Renal pelvis (tissue), 12 donors: ENCODE measurements at places on chromosomes 7 and 10. TPM values are rescaled to one million over a fixed set of nuclear protein-coding genes. Genes with fewer than 3 reads are reported as not detected.

SORCS3 gene
- polyA plus RNA-seq = 3.5 TPM

TEX47 gene
- polyA plus RNA-seq = not detected

PNLIPRP2 gene
- not detected for polyA plus RNA-seq

NSMCE4A gene
- 83.5 TPM for polyA plus RNA-seq

PLEKHS1 gene
- polyA plus RNA-seq = 0.09 TPM

SLC13A4 gene
- 2.0 TPM for polyA plus RNA-seq

GPRIN2 gene
- 9.0 TPM for polyA plus RNA-seq

DNA sequence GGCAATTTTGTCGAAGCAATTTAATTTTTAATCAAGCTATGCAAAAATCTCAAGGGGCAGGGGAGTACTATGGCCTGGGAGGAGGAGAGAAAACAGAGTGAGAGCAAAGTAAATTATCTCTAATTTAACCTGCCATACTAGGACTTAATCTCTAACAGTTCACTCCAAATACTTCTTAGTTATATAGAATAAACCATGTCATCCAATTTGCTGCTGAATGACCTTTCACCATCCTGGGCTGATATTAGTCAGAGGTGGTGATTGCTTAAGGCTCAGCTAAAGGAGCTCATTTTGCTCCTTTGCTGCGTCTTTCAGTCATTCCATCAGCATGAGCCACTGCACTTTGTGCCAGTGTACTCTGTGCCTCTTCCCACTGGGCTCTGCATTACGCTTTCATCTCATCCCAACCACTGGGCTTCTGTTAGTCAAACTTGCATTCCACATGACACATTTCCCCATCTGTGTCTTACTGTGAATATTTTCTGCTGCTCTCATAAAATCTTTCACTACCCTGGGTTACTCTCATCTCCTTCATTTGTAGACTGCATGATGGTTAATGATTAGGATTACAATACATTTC lies 84.3 kb downstream of the CD36 start:
- no peak for DNase-seq

DNA sequence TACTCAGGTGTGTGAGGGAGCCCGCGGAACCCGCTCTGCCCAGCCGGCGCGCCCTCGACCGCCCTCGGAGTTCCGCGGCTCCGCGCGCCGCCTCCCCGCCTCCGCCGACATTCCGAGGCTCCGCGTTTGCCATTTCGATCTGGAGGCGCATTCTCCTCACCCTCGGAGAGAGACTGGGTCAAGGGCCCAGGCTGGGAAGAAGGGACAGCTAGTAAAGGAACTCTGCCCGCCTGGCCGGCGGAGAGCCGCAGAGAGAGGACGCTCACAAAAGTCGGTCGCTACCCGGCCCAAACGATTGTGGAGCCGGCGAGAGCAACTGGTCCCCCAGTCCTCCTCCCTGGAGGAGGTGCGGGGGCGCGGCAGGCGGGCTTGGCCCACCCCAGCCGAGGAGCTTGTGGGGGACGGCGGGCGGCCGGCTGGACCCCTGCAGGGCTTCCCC lies 74.5 kb upstream of the LEP start:
- no peak for DNase-seq

- no peak for DNase-seq
Observed at GRCh38 chr7:44148166-44148565, 7.0 kb upstream of the MYL7 start.

GRCh38 chr10:106582291-106582690 lies 582.2 kb downstream of the SORCS1 start:
- no peak for DNase-seq

DNA sequence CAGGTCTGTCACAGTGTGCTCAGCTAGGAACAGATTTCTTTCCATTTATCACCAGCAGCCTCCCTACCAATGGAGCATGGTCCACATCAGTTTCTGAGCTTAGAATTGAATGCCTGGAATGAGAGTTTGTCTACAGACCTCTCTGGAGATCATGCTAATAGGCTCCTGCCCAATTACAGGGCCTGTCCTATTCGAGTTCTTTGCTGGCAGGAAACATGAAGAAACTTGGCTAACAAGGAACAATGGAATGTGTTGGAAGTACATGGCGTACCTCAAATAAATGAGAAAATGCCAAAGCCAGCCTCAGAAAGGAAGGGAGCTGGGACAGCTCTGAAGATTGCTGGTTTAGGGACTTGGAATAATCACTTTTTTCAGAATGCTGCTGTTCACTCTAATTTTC lies 186.0 kb upstream of the AKR1E2 start:
- DNase-seq = no peak

GRCh38 chr10:80275756-80276155 lies 13.7 kb downstream of the MAT1A start:
- no peak for DNase-seq

DNA sequence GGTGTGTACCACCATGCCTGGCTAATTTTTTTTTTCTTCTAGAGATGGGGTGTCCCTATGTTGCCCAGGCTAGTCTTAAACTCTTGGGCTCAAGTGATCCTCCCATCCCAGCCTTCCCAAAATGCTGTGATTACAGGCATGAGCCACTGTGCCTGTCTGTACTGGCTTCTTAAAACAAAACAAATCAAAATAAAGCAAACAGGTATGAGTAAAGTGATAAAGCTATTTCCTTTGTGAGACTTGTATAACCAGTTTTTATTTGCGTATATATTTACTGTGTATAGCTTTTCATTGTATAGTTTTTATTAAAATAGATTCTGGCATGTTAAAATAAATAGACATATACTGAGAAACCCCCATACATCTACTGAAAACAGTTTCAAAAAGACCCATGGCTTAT lies 14.3 kb downstream of the LCOR start:
- no peak for DNase-seq

DNA sequence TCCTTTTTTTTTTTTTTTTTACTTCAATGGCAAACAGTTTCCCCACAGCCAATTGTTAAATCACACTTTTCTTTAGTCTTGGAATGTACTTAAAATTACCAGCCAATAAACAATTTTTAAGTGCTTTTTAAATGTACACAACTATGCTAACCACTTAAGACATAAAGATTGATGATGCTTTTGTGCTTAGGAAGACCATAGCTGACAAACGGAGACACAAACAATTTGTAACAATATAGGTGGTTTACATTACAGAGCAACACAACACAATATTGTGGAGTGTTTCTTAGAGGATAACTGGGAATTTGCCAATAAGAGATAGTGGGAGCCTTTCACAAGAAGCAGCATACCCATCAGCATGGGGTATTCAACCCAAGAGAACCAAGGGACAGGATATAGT lies 798.5 kb upstream of the IGFBP3 start:
- DNase-seq = no peak

GRCh38 chr7:138935465-138936011 lies 45.7 kb downstream of the KIAA1549 start:
- DNase-seq = no peak

GRCh38 chr10:132601567-132601966 lies 64.0 kb downstream of the INPP5A start:
- DNase-seq = no peak

- DNase-seq = no peak
Observed at GRCh38 chr7:94760446-94761100, 104.6 kb upstream of the SGCE start.

- no peak for DNase-seq
Observed at GRCh38 chr10:75648351-75648750, 216.9 kb downstream of the LRMDA start.

DNA sequence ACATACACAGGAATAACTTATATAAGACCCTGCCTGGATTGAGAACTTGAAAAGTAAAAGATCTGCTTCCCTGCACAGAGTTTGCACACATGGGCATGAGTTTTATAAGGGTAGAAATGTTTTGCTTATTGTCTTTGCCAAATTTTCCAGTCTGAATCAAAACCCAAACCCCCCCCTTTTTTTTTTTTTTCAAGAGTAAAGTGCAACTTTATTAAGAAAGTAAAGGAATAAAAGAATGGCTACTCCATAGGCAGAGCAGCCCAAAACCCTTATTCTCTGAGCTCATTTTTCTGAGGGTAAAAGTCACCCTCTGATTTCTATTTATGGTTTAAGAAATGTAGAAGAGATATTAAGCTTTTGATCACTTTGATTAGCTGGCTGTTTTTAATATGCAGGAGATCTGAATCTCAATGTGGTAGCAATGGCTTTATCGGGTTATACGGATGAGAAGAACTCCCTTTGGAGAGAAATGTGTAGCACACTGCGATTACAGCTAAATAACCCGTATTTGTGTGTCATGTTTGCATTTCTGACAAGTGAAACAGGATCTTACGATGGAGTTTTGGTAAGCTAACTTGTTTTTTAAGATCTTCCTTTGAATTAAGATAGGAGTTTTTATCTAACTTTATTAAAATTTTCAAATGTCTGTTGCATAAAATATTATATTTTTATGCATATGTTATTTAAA lies 18.7 kb downstream of the MIOS start:
- no peak for DNase-seq

- no peak for DNase-seq
Observed at GRCh38 chr10:25071227-25071626, 54.8 kb downstream of the THNSL1 start.

DNA sequence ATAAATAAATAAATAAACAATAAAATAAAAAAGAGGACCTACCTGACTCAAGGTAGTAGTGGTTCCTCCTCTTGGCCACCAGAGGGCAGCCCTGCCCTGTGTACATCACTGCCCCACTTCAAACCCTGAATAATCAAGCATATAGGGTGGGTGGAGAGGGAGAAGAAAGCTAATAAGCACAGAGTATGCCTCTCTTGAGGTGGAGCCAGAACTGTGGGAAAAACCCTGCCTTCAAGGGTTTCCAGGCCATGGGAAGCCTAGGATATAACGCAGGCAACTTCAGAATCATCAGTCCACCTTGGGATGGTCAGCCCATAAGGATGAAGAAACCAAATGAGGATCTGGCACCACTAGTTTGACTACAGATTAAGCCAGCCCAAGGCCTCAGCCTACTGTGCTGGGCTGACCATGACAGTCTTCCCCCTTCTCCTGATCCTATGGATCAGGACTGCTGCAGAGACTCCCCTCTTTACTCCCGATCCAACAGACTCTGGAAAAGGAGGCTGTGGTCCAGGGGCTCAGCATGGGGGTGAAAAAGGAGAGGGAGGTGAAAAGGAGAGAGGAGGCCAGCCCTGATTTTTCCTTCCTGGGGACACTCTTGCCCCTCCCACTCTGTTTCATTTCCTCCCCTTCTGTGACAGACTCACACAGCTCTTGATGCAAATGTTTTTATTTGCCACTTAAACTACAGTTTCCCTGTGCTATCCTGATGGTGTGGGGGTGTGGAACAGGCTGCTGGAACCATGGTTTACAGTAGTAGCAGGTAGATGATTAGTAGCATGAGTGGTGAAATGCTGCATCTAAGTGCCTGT lies 10.1 kb downstream of the AVPI1 start:
- DNase-seq = no peak
